ENCODE measurements at places on chromosomes 5 and 9.

DNA sequence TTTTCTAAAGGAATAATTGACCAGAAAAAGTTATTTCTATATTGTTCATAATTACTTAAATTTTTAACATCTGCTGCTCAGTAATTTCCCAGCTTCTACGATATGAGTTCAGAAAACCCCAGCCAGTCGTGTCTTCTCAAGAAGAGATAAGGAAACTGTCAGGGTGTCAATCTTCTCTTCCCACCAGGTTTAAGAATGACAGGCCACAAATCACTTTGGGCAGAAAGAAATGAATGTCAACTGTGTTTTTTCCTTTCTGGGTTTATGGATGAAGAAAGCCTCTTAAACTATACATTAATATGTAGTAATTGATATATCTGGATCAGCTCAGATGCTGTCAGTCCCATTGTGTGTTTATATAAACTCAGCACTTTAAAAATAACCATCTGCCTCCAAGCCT, 453.2 kb upstream of the NUDT12 start:
- no peak for DNase-seq

GRCh38 chr9:107683566-107683965, 194.0 kb upstream of the KLF4 start:
- DNase-seq: no peak

DNA sequence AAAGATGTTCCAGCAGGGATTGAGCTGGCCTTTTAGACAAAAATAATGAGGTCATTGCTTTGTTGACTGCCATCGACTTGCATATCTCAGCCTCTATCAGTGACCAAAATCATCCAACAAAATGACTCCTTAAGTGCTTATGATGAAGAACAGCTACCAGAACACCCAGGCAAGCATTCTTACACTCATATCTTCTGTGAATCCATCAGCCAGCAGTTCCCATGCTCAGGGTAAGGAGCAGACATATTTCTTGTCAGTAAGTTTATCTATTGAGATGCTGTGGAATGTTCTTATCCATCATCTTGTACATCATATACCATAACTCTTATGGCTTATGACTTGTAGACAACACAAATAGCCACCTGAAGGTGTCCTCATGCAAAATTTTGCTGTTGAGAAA, 20.2 kb upstream of the SPDL1 start:
- DNase-seq: no peak

- no peak for DNase-seq
These were observed 7.1 kb downstream of the UBAP1 start for GRCh38 chr9:34185778-34186551.

DNA sequence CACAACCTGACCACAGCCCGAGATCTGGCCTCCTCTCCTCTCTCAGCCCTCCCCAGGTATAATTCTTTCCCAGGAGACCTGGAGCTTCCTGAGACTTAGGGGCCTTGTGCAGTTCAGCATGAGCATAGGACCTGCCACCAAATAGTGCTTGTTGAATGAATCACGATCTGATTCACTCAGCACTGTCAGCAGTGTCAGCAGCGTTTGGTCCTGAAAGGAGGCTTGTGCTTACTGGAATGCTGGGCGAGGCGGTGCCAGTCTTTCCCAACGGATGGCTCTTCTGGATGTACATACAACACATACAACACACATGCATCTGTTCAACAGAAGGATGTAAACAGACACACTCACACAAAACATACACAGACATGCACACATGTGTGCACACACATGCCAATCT, 173.3 kb downstream of the COL23A1 start:
- no peak for DNase-seq

- DNase-seq: no peak
These were observed 128.9 kb upstream of the RAPGEF1 start for GRCh38 chr9:131868766-131869165.

DNA sequence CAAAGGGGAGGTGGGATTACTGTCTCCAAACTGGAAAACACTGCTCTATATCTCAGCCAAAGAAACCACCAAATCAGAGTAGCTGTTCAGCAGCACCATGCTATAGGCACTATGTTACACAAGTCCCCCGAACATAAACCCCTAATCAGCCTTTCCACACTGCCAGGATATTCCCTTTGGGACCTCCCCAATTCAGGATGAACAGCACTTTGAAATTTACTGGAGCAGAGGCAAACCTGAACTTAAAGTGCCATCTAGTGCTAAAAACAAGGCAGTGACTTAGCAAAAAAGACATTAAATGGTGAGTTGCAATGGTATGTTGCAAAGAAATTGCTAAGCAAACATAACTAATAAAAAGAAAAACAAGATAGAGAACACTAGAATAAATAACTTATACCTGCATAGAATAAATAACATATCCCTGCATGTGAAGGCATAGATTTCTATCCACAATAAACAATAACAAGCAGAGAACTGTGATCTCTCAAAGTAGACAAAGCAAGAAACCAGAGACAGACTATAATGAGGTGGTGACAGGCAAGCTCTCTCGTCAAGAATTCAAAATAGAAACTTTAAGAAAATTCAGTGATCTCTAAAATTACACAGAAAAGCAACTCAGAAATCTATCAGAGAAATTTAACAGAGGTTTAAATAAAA, 584.4 kb upstream of the ACO1 start:
- DNase-seq: no peak

- no peak for DNase-seq
These were observed 311.6 kb upstream of the PRR16 start for GRCh38 chr5:120152472-120152871.

DNA sequence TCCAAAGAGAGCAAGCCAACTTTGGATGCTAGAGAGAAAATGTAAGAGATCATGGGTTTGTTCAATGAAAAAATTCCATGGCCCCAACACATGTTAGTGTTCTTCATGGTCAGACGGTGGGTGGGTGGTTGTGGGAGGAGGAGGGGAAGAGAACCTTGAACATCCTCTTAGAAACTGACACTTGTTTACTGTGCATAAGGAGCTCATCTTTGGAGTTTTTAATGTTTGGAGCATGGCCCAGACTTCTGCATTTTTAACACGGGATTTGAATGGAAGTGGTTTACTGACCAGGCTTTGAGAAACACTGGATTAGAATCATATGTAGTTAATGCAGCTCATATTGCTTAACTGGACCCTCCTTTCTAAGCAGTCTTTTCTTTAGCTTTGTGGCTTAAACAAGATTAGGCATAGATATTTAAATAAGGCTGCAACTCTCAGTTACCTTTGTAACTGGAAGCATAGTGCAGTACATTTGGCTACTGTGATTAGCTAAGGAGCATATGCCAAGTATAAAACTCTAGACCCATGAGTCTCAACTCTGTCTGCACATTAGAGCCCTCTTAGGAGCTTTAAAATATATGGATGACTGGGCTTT, 60.1 kb downstream of the FOCAD start:
- no peak for DNase-seq

DNA sequence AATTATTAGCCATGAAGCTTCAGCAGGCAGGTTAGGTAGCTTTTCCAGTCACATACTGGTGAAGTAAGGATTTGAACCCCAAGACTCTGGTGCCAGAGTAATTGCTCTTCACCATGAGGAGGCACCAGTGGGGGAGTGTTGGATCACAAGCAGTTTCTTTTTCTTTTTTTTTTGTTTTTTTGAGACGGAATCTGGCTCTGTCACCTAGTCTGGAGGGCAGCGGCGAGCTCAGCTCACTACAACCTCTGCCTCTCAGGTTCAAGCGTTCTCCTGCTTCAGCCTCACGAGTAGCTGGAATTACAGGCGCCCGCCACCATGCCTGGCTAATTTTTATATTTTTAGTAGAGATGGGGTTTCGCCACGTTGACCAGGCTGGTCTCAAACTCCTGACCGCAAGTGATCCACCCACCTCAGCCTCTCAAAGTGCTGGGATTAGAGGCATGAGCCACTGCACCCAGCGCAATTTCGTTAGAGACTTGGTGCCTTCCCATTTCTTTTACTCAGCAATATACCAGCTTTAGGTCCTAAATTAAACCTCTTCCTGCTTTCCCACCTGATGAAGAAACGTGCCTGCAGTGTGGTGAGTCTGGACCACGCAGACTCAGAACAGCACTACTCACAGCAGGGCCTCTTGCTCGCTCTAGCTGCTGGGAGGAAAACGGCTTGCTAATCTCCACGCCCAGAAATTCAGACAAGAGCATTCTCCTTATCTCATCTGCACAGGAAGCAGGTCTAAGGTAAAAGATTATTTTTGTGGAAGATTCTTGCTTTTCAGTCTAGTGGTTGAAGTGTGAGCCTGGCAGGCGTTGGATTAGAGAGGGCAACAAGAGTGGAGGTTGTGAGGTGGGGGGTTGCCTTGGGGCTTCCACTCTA, at the start of gene S100Z:
Gene S100Z (plus strand): TSS at position 596 of the 873 bp plus-strand sequence. CDS start 25,346 bp downstream, outside the sequence.
- DNase-seq: no peak

DNA sequence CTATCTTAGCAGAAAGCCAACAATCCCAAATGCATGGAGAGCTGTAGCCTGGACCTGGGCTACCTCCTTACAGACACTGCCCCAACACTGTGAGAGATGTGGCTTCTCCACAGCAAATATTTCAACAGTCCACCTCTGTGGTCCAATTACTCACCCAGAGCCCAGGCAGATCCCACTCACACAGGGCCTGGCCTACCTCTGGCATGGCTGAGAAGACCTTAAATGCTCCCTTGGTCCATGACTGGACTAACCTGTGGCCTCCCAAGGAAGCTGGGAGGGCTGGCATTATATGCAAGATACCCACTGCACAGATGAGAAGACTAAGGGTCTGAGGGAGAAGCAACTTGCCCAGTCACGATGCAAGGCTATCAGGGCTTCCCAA, 22.8 kb upstream of the SLC25A51 start:
- DNase-seq: no peak

DNA sequence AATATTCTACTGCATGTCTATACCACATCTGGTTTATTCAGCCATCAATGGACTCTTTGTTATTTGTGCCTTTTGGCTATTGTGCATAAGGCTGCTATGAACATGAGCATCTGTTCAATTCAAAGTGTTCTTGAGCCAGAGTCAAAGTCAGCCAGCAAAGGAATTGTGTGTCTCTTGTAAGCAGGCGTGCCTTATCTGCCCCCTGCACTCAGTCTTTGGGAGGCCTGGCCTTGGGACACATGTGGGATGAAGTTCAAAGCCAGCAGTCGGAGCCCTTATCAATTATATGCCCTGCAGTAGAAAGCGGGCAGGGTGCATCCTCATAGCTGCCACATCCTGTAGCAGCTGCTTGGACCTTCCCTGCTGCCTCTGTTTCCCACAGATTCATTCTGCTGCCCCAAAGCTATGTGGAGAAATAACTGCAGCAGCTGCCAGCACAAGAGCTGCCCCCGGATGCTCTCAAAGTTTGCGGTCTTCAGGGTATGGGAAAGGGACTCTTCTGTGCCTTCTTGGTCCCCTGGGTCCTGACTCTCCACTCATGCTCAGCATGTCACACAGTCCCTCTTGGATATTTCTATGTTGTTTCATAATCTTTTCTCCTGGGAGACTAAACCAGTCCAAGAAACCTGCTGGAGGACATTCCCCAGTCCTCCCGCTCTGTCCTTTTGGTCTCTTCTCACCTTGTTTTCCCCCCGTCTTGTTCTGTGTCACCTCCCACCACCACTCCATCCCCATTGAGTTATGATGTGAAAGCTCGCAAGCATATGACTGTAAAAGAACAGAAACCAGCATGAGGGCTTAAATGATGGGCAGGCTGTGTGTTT, 35.9 kb downstream of the STOM start:
- no peak for DNase-seq

DNA sequence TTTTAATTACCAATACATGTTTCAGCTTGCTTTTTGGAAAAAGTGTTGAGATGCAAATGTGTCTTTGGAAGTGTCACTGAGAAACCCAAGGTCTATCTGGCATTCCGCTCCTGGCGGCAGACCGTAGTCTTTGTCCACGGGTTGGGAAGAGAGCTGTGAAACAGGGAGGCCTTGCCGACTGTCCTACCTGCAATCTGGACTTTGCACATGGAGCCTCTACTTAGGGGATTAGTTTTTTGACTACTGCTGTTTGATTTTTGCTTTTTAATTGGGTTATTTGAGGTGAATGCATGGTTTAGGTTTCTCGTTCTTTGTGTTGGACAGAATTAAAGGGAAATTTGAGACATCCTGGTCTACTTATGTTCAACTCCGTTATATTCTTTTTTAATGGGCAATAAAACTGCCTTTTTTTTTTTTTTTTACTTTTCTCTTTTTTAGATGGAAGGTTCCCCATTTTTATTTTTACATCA, 25.7 kb downstream of the TRIO start:
- DNase-seq: no peak

DNA sequence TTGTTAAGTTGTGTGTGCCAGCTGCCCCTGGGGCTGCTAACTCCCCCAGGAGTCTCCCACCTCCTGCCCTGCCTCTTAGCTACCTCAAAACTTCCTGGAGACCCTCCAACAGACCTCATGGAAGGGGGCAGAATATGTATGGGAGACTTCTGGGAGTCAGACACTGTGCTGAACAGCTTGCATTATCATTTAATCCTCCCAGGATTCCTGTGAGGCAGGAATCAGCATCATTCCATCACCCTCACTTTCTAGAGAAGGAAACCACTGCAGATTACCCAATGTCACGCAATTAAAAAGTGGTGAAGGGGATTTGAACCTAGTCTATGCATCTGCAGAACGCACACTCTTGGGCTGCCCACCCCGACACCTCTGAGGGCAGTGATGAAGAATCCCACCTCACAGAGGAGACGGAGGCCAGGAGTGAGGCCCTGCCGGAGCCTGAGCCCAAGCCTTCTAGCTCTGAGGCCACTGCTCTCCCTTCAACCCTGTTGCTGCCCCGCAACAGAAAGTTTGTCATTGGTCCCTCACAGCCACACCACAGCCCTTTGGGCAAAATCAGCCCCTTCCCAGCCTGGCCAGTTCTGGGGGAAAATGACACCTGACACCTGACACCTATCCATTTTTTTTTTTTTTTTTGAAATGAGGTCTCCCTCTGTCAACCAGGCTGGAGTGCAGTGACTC, 30.3 kb upstream of the IL17B start:
- DNase-seq: no peak

- no peak for DNase-seq
These were observed 270.5 kb downstream of the DMRT2 start for GRCh38 chr9:1320607-1321195.

DNA sequence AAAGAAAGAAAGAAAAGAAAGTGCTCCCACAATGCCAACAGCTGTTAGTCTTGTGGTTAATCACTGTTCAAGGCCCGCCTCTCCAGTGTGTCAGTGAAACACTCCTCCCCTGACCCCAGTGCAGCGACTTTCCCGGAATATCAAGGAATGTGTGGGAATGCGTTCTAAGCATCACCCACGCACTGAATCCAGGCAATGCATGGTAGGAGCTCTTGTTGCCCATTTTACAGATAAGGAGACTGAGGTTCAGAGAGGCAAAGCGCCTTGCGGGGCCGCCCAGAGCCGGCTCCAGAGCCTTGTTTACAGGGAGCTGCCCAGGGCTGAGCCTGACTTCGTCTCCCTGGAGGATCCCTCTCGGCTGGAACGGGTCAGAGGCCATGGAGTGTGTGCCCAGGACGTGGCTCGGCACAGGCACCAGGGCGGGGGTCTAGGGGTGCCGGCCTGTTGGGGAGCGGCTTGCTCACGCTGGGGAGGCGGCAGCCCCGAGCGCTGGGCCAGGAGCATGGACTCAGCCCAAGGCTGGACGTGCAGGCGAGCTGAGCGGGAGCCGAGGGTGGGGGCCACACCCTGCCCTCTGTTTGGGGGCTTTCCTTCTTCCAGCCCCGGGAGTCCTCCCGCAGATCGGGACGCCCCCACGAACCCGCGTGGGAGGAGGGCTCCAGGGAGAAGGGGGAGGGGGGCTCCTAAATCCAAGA, 823 bp downstream of the ST6GALNAC6 start:
- DNase-seq: no peak

- DNase-seq: no peak
These were observed 36.3 kb downstream of the CD180 start for GRCh38 chr5:67160272-67160671.
